Glomerular endothelial cell (primary cell): ENCODE measurements at places on chromosomes 6 and 20.

- no peak for DNase-seq
These were observed 393.5 kb upstream of the JARID2 start for GRCh38 chr6:14852375-14852774.

DNA sequence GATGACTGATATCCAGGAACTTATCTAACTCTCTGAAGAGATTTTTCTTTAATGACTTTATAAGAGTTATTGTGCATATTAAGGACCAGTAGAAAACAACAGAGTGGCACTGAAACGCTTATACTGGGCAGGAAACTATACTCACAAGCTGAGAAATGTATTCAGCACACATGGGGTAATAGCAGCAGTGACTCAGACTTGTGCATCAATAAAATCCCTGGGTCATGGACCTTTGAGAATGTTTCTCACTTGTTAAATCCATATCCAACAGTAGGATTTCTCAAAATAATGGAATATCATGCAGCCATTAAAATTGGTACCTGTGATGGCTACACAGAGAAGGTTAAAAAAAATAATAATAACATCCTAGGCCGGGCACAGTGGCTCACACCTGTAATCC, 219.5 kb downstream of the BTBD9 start:
- no peak for DNase-seq

DNA sequence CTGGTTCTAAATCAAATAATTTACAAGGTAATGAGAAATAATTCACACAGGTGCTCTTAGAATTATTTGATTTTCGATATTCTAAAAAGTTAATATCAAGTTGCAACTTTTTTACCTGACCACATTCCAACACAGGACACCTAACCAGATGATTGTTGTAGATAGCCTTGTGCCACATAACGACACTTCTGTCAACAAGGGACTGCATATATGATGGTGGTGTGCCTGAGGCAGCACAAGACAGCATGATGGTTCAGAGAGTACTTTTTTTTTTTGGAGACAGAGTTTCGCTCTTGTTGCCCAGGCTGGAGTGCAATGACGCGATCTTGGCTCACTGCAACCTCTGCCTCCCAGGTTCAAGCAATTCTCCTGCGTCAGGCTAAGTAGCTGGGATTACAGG, 66.2 kb upstream of the TMEM30A start:
- no peak for DNase-seq

DNA sequence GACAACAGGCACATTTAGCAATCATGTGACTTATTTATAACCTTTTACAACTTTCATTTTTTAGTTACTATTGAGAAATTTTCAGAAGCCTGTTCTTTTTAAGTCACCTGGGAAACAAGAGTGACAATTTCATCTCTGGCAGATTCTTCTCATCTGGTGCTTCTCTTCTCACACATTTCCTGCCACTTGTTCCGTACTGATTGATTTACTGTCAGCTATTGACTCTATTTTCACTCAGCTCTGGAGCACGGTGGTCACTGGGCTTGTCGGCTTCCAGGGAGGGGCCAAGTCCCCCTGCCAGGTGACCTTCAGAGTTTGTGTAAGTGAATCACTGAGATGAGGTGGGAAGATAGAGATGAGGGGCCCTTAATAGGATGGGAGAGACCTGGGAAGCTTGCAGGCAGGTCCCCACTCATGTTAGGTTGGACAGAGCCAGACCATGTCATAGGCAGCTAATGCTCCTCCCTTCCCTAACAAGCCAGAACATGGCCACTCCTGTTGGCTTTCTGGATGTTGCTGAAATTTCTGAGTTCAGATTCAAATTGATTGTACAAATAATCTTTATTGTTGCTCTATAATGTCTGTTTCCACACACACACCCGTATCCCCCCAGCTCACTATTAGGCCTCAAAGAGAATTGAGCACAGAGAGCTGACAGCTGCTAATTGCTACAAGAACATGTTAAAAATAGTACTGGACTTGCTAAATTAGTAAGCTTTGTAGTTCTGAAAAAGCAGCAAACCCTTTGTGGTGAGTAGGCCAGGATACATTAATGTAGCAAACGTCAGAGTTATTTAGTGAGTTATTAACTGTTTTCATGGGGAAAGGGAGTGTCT, 13.3 kb downstream of the DUSP22 start:
- DNase-seq, result no peak

GRCh38 chr20:50376179-50376887, 133.8 kb upstream of the PTPN1 start:
- DNase-seq, result no peak

- no peak for DNase-seq
These were observed 672 bp downstream of the CARMIL1 start for GRCh38 chr6:25279748-25280343.

- DNase-seq, result no peak
These were observed 819 bp upstream of the MTRF1L start for GRCh38 chr6:153003366-153003690.

GRCh38 chr20:47411161-47411560, 54.7 kb upstream of the ZMYND8 start:
- DNase-seq, result no peak

DNA sequence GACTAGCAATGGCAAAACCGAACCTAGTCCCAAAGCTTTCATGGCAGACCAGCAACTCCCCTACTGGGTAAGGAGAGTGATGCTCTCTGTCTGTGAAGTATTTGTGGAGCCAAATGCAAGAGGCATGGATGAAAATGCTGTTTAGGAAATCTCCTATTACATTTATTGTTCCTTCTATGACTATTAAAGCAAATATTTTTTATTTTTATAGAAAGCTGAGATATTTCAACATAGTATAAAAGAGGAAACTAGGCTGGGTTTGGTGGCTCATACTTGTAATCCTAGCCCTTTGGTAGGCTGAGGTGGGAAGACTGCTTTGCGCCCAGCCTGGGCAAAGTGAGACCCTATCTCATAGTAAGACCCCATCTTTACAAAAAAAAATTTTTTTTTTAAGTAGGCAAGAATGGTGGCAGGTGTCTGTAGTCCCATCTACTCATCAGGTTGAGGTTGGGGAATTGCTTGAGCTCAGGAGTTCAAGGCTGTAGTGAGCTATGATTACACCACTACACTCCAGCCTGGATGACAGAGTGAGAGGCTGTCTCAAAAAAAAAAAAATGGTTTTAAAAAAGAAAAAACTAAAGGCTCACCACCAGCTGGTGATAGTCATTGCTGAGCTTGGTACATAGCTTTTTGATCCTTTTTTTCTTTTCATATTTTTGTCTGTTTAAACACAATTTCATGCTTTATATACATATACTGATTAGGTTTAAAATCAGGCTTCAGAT, 11.3 kb downstream of the KDM1B start:
- no peak for DNase-seq

- no peak for DNase-seq
These were observed 34.1 kb upstream of the ESR1 start for GRCh38 chr6:151773382-151773781.

- DNase-seq, result no peak
These were observed 288.8 kb downstream of the BTBD9 start for GRCh38 chr6:38350942-38351341.

GRCh38 chr6:84908304-84908904, 144.0 kb upstream of the TBX18 start:
- no peak for DNase-seq

GRCh38 chr20:33423141-33423834, 20.3 kb downstream of the SNTA1 start:
- DNase-seq, result no peak

GRCh38 chr6:160122744-160123143, 1.1 kb downstream of the SLC22A1 start:
- no peak for DNase-seq

DNA sequence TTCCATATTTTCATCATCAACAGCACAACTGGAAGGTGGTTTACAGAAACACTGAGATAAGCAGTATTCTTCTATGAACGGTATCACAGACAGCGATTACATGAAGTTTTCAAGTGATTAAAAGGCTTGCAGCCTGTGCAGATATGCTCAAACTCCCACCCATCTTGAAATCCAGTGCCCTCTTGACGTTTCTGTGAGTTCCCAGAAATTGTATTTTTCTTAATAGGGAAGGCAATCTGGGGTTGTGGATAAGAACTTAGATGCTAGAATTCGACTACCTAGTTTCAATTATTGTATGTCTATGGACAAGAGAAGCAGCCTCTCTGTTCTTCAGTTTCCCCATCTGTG, 290.3 kb downstream of the ZNF217 start:
- DNase-seq, result no peak

GRCh38 chr20:1784586-1784985, 110.6 kb upstream of the SIRPA start:
- DNase-seq, result no peak

- DNase-seq, result no peak
These were observed 85.0 kb downstream of the YTHDF1 start for GRCh38 chr20:63130658-63131577.

DNA sequence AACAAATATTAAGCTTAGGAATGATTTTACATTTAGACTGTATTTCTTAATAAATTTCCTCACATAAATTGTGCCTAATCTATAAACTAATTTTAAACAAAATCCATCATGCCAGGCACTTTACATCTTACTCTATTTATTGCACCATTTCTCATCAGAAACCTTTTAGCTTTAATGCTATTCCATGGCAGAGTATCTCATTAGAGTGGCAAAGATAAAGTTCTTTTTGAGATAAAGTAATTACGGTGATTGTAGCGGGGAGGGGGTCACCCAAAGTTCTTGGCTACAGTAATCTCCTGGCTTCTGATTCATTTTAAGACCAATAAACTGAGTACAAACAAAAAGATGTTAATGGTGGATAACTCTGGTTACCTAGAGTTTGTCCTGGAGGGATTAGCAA, 532.1 kb downstream of the PRKN start:
- no peak for DNase-seq

DNA sequence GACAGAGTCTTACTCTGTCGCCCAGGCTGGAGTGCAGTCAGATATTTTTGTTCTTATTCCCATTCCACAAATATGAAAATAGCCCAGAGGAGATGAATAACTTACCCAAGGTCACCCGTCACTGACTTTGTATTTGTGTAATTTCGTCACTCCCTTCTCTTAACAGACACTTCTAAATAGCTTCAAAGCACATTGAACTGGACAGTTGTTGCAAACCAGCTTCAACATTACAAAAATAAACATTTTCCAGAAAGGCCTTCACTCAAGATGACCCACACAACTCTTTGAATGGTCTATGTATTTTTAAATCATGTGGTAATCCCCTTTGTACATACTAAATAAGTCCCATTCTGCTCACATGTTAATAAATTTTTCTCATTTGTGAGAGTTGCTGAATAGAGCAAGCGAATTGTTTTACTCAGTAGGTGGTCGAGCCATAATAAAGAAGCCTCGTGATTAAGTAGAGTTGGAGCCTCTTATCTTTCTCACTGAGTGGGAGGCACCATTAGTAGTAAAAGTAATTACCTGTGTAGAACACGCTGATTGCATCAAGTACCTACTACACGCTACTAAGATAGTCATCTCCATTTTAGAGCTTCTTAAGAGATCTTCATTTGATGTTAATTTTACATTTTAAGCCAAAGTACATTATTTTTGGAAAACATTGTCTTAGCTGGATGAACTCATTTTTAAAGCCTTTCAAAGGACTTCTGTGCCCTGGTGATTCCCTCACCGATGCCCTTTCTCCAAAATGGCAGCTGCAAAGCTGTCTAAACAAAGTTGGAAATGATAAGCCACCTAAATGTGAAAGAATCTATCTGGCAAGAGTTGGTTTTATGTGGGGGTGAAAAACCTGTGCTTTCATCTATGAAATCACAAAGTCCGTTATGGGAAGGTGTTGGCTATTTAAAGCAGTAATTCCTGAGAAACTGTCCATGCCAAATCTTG, 110.0 kb downstream of the TSHZ2 start:
- DNase-seq, result no peak

GRCh38 chr6:148179786-148180185, 162.9 kb upstream of the SASH1 start:
- DNase-seq, result peak; percentile 20
